NCI-H187 (cell line): ENCODE measurements at places on chromosomes 4 and X.

DNA sequence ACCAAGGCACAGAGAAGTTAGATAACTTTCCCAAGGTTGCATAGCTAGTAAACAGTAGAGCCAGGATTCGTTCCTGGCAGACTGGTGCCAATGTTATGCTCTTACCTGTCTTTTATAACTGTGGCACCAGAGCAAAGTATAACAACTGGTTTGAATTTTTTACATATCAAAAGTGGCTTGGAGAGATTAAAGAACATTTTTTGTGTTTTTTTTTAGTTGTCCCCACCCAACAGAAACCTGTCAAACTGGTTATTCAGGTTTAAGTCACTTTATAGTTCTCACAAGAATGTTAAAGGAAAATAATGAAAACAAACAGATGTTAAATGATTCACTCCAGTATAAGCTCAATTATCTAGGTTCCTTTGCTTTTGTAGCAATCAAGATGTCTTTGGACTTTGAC lies 15.6 kb upstream of the FAM47E start:
- no peak for DNase-seq

- no peak for DNase-seq
Measured at GRCh38 chr4:2172627-2173231, 69.2 kb downstream of the HAUS3 start.

- DNase-seq, result no peak
Measured at GRCh38 chr4:102439236-102439614, 61.9 kb upstream of the NFKB1 start.

- DNase-seq, result no peak
Measured at GRCh38 chr4:93918856-93919255, 90.3 kb downstream of the ATOH1 start.

GRCh38 chr4:31949045-31949444 lies 1228.9 kb downstream of the PCDH7 start:
- DNase-seq, result no peak

DNA sequence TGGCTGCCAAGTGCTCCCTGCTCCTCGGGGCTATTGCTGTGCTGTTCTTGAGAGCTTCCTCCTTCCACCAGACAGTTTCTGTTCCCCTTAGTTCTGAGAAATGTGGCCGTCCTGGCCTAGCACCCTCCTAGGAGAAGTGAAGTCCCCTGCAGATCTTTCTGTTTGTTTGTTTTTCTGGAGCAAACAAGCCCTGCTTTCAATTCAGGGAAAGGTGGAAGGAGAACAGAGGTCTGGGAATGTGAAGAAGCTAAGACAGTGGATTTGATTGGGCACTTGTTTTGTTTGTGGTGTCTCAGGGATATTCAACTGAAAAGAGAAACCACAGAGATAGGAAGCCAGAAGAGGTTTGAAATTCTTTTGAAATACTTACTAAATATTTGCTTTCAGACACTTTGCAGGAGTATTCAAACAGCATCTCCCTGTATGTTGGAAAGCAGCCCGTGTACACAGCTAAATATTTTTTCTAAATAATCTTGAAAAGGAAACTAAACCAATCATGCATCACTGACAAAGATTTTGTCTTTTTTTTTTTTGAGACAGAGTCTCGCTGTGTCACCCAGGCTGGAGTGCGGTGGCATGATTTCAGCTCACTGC lies 36.5 kb upstream of the PPM1K start:
- no peak for DNase-seq

DNA sequence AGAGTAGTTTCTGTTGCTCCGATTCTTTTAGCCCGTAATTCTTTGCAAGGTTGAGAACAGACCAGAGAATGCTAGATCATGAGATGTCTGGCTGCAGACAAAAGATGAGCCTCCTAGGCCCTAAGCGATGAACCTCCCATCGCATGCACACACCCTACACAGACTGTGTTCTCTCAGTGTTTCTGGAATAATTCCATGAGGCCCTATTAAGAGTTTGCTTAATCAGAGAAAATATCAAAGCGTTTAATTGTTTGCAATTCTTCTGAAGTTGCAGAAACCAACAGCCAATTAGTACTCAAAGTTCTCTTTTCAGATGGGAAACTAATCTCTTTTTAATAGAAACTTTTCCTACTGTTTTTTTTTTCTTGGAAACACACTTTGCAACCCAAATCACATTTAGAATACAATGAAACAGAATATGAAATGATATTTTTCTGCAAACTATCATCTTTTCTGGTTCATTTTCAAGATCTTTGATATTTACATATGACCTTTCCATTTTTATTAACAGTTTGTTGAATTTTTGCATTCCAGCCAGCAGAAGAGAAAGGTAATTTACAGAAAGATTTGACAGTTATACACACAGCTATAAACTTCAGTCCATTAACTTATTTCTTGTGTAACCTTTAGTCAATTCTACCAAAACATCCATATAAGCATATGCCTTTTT lies 1525.6 kb downstream of the ARAP2 start:
- DNase-seq, result no peak

GRCh38 chrX:147228153-147228552 lies 413.6 kb upstream of the CXorf51A start:
- no peak for DNase-seq

- DNase-seq, result no peak
Measured at GRCh38 chrX:1163231-1163630, 49.2 kb downstream of the CRLF2 start.

- DNase-seq, result no peak
Measured at GRCh38 chr4:119490335-119490734, 138.3 kb downstream of the PDE5A start.

GRCh38 chr4:8834681-8835220 lies 36.9 kb downstream of the HMX1 start:
- DNase-seq, result no peak

DNA sequence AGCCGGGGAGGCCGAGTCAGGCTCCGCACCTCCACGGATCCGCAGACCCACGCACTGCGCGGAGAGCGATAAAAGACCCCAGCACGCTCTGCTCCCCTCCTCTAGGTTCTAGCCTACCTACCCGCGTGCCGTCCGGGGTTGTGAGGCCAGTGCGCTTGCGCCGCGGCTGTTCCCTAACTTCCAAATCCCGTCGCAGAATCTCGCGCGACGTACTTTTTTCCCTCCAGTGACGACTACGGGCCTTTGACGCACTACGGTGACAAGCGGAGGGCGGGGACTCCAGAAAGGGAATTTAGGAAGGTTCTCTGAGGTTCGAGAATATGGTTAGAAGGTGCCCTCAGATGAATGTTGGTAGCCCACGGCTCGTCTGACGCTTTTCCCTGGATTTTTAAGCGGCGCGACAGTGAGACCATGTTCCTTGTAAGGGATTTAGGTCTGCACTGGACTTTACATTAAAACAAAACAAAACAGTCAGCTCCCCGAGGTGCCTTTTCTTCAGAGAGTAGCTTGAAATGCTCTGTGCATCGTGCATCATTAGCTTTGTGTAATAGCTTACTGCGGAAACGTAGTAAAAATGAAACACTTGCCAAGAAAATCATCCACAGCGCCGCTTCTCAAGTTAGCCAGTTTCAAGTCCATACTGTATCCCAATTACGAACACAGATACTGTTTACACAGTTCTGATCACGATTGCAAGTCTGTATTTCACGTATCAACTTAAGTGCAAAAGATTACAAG lies at the start of gene NKRF:
Gene NKRF, minus strand, starts transcription at position 145 of the 738 bp plus-strand sequence.
- DNase-seq, result peak; percentile 93

GRCh38 chrX:41670112-41670511 lies 18.7 kb upstream of the GPR34 start:
- no peak for DNase-seq

- no peak for DNase-seq
Measured at GRCh38 chr4:161894014-161894413, 269.8 kb downstream of the FSTL5 start.

- no peak for DNase-seq
Measured at GRCh38 chrX:43176686-43177085, 398.7 kb upstream of the PPP1R2C start.

- DNase-seq, result no peak
Measured at GRCh38 chrX:150486011-150486410, 82.4 kb upstream of the MTM1 start.

DNA sequence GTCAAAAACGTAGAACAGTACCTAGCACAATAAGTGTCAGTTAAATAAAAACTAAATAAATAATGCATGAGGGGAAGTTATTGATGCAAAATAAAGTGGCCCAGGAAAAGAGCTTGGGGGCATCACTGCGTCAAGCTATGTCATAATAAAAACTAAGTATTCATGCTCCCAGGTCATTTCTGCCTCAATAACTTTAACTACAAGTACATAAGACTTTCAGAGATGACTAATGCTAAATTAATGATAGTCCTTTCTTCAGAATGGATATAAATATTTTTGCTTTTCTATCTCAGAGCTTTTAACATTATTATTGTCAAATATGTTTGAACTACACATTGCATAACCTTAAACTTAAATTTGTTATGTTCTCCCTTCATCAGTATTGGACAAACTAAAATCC lies 92.2 kb upstream of the MAGEB10 start:
- no peak for DNase-seq

DNA sequence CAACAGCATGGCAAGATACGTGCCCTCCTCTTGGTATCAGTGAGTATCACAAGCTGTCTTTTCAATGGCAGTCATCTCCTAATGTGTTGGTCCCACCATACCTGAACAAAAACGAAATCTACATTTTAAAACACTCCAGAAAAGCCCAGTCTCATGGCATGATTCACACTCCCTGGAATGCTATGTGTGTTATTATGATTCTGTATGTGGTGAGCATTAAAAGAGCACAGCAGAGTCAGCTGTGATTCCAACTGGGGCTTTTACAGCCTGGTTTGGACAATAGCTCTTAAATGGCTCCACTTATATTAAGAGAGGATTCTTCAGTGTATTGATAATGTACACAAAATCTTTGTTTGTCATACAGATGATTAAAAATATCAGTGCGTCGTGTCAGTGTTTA lies 274.1 kb upstream of the GK2 start:
- no peak for DNase-seq

DNA sequence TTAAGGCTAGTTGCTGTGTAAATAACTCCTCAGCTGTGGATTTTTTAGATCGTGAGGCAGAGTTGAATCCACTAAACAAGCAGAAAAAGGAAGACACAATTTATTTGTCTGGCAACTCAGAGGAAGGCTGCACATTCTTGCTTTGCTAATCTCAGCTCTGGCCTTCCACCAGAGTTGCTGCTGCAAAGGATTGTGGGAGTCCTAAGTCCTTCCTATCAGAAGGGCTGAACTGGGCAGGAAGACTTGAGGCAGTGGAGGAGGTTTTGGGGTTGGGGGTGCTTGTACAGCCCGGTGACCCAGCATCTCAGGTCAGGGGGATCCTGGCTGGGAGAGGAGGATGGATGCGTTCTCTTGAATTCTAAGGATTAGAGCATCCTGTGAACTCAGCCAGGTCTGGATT lies 11.0 kb upstream of the VSIG1 start:
- no peak for DNase-seq

DNA sequence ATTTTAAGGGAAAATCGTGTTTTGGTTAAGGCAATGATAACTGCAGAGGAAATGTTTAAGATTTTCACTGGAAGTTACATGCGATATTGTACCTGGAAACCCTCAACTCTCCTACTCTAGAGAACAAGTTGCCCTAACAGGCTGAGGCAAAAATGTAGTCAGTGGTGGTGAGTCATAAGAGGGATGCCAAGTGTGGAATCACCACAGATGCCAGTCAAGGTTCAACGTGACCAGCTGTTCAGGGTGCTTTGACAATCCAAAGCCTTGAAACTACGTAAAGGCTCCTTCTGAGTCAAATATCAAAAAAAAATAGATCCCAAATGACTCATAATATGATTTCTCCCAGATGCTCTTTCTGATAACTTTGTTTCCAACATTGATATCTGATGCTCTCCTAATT lies 77.9 kb upstream of the AFF2 start:
- DNase-seq, result no peak

DNA sequence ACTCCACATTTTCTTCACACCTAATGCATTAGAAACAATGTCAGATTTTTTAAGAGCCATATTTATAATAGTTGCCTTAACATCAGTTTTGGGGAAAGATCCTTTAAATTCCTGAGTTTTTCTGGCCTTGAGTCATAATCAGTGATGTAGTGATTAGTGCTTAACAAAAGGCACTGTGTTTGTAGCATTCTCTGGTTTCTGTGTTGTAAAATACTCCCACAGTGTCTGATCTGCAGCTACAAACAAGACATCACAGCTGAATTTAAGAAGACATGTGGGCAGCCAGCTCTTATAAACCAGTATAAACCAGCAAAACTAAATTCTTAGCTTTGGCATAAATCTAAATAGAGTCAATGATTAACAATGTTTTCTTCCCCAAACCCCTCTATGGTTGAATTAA lies 233.8 kb downstream of the FSTL5 start:
- DNase-seq, result no peak

DNA sequence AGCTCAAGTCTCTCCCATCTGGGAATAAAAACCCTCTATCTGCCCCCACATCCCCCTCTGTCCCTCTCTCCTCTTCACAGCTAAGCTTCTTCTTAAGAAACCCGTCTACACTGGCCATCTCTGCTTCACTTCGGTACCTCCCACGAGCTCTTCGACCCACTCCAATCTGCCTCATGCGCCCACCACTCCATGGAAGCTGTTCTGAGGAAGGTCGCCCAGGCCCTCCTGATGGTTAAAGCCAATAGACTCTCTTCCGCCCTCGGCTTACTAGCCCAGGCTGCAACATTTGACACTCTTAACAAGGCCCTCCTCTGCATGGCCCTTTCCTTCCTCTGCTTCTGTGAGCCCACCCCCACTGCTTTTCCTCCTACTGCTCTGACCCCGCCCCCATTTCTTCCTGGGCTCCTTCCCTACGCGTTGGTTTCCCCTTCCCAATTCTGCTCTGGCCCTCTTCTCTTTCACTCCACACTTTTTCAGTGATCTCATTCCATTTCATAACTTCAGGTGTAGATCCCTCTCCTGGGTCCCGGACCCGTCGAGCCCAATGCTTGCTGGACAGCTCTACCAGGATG lies 11.8 kb downstream of the IQSEC2 start:
- no peak for DNase-seq

DNA sequence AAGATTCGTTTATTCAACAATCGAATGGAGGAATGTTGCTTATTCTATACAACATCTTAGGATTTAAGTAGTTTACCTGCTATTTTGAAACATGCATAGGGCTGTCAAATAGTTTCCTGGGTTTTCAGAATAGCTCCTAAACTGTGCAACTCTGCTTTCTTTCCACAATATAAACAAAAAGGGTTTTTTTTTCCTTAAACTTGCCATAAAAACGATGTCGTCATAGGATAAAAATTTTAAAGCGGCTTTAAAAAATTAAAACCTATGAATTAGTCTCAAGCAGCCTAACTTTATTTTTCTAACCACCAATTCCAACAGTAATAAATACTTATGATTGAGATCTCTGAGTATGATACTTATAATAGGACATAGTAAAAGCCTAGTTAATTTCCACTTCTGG lies 21.6 kb upstream of the STIM2 start:
- no peak for DNase-seq

DNA sequence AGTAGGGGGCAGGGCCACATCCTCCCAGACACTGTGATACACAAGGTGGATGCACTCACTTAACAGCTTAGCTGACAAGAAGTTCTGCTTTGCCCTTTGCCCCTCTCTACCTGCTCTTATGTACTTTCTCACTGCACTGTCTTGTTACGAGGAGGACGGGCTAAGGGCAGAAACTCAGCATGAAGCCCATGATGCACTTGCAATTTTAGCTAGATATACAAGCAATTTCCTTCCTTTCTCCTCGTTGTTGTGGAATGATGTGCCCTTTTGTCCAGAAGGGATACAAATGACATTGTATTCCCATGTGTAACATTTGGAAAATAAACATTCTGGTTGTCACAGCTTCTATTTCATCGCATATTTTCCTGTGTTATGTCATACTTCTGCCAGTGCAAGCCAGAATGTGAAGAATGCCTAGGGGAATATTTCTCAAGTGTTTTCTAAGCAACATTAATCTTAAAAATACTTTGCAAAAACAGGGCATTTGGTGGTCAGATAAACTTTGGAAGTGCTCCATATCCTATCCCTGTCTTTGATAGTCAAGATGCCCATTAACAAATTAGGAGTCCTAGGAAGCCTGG lies 47.2 kb downstream of the MAOA start:
- no peak for DNase-seq
